Vagina (tissue), 2 donors: ENCODE measurements at places on chromosomes 4 and X. TPM values are rescaled to one million over a fixed set of nuclear protein-coding genes. Genes with fewer than 3 reads are reported as not detected.

GRCh38 chr4:120881351-120881750, 41.2 kb downstream of the PRDM5 start:
- DNase-seq, result no peak
- H3K36me3 ChIP-seq, result no peaks in the 10 kb centered on the region
- no peaks in the 10 kb centered on the region for H3K27me3 ChIP-seq
- H3K4me3 ChIP-seq, result no peak overlapping the region
- H3K27ac ChIP-seq, result no peak overlapping the region

DNA sequence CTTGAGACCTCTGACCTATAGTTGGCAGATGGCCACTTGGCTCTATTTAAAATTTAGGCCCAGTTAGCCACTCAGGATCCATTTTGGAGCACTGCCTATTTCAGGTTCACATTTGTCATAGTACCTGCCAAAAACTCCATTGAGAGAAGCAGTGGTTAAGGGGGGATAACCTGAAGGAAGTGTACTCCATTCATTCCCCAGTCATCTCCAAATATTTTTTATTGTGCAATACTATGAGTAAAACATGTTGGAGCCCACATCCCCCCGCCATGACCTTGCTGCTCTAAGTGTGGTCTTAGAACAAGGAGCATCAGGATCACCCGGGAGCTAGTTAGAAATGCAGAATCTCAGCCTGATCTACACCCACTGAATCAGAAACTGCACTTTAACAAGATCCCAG, 21.1 kb downstream of the PLP1 start:
- H3K27ac ChIP-seq, result no peak overlapping the region
- no peaks in the 10 kb centered on the region for H3K36me3 ChIP-seq
- no peak overlapping the region for H3K4me3 ChIP-seq
- H3K4me1 ChIP-seq, result no peaks in the 10 kb centered on the region

DNA sequence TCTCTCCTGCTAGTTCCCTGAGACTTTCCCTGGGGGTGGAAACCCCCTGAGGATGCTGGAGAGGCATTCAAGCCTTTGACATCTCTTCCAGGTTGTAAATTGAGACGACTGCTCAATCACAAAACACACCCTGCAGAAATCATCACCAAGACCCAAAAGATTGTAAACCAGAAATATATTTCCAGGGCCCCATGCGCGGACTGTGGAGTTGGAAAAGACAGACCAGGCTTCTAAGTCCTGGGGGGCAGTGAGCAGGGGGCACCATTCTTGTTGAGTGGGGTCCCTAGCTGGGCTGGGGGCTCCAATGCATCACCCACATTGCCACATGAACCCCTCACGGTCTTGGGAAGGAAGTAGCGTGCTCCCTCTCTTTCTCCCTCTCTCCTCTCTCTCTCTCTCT, 87.9 kb upstream of the C4orf50 start:
- H3K4me3 ChIP-seq, result no peak overlapping the region
- no peak overlapping the region for H3K27ac ChIP-seq
- no peaks in the 10 kb centered on the region for H3K36me3 ChIP-seq

DNA sequence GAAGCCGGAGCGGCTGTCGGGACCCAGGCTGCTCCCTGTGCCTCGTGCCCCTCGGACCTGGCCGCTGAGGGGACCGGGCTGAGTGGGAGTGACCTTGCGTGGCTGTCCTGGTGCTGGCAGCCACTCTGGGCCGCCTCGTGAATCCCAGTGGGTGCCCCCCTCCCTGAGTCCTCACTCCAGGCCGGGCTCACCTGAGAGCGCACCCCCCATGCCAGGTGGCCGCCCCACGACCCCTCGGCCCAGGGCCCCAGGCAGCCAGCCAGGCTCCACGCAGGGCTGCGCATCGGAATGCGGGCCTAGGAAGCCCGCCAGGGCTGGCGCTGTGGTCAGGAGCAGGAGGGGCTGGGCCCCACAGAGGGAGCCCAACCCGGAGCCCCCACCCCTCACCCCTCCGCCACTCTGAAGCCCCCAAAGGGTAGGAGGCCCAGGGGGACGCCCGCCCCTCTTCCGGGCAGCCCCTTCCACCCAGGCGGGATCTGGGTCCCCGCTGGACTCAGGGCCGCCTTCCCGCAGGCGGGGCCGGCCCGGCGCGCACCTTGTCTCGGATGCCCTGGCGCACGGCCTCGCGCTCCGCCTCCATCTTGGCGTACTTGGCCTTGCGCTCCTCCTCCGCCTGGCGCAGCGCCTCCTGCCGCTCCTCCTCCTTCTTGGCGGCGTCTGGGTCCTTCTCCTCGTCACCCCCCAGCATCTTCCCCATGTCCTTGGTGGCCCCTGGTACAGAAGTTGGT, 33.9 kb downstream of the CPLX1 start:
- peaks cover 27% of the 10 kb centered on the region for H3K4me1 ChIP-seq
- peak overlapping the region; percentile 22 for H3K4me3 ChIP-seq
- no peaks in the 10 kb centered on the region for H3K36me3 ChIP-seq
- no peak for DNase-seq

GRCh38 chr4:38523054-38523453, 140.9 kb upstream of the KLF3 start:
- no peak for DNase-seq
- no peak overlapping the region for H3K4me3 ChIP-seq
- no peaks in the 10 kb centered on the region for H3K27me3 ChIP-seq
- H3K4me1 ChIP-seq, result no peaks in the 10 kb centered on the region
- H3K27ac ChIP-seq, result no peak overlapping the region

- H3K27me3 ChIP-seq, result no peaks in the 10 kb centered on the region
- H3K36me3 ChIP-seq, result no peaks in the 10 kb centered on the region
- H3K27ac ChIP-seq, result no peak overlapping the region
- peak; percentile 43 for DNase-seq
Measured at GRCh38 chrX:150167482-150168324, 195.4 kb upstream of the MAMLD1 start.

The EMCN gene
- total RNA-seq, result 20.1 TPM

The PTCHD1 gene
- total RNA-seq, result 3.4 TPM

The ZFYVE28 gene
- 11.3 TPM for total RNA-seq

The CLIC2 gene
- 15.5 TPM for total RNA-seq

The ANOS1 gene
- 3.2 TPM for total RNA-seq
